Right renal cortex interstitium (tissue), 3 donors: ENCODE measurements at places on chromosomes 3 and 15. TPM values are rescaled to one million over a fixed set of nuclear protein-coding genes. Genes with fewer than 3 reads are reported as not detected.

GRCh38 chr3:111352585-111352984, 189.4 kb upstream of the CD96 start:
- no peak for DNase-seq

- DNase-seq, result no peak
These were observed 88.9 kb downstream of the CLSTN2 start for GRCh38 chr3:140023616-140024530.

DNA sequence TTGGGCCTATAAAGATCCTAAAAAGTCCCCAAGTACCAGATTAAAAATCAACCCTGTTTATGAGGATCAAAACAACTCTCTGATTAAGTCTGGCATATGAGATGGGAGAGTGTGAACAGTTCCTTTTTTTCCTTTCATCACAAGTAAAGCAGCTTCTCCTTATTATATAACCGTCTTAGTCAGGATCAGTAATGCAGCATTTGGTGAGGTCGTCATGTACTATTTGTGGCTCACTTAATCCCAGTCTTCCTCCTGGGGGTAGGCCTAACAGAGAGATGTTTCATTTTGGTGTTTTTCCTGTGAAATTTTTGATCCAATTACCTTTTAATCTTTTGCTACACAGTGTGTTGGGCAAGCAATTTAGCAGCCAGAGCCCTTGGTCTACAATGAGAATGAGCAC, 333.1 kb upstream of the KCNMB2 start:
- no peak for DNase-seq

GRCh38 chr15:100891307-100892012, 11.8 kb downstream of the ALDH1A3 start:
- no peak for DNase-seq

GRCh38 chr3:190545191-190545590, 31.3 kb downstream of the IL1RAP start:
- no peak for DNase-seq

ARHGAP11A gene
- polyA plus RNA-seq, result 29.2 TPM

GASK1A gene
- polyA plus RNA-seq, result 3.6 TPM

SLC22A14 gene
- 0.30 TPM for polyA plus RNA-seq
